ENCODE measurements at places on chromosomes 7 and 10. TPM values are rescaled to one million over a fixed set of nuclear protein-coding genes. Genes with fewer than 3 reads are reported as not detected.
A peak's percentile ranks its signal among the peaks of the same experiment; 100 is the strongest.

- peaks cover 32% of the 10 kb centered on the region for H3K4me1 ChIP-seq
- no peak overlapping the region for H3K27ac ChIP-seq
- H3K4me3 ChIP-seq: no peak overlapping the region
- no peak for DNase-seq
Measured at GRCh38 chr10:12589791-12590190, 240.4 kb downstream of the CAMK1D start.

- no peak for DNase-seq
- H3K36me3 ChIP-seq: no peaks in the 10 kb centered on the region
- no peak overlapping the region for H3K27ac ChIP-seq
- no peaks in the 10 kb centered on the region for H3K27me3 ChIP-seq
Measured at GRCh38 chr10:44366941-44367630, 17.8 kb downstream of the CXCL12 start.

DNA sequence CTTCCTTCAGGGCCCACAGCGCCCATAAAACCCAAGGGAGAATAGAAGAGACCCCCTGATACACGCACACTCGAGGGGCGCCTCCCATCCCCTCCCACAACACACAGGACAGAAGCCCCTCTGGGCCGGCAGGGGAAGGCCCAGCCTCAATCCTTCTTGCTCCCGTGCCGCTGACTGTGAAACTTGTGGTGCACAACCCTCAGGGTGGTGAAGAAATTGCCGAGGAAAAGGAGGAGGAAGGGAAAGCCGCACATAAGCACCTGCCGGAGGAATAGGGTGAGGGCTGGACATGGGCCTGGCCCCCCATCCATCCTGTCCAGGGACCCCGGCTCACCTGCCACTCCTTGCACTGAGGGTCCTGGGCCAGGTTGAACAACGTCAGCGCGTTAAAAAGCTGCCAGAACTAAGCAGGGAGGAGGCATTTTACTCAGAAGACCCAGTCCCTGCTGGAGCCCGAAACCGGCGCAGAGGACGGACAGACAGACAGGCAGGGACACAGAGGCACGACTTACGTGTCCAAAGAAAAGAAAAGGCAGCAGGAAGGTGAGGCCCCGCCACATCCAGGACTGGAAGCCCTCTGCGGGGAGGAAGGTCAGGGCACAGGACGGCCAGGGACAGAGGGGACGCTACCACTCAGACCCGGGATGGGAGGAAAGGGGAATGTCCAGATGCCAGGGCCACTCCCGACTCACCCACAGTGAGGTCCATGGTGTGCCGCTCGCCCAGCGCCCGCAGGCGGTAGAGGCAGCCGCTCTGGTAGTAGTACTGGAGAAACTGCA lies 7.2 kb downstream of the TMEM120A start:
- no peak for DNase-seq
- H3K27me3 ChIP-seq: no peaks in the 10 kb centered on the region
- H3K4me1 ChIP-seq: no peaks in the 10 kb centered on the region
- H3K27ac ChIP-seq: no peak overlapping the region

- peaks cover 13% of the 10 kb centered on the region for H3K4me1 ChIP-seq
- peak; percentile 40 for DNase-seq
- no peak overlapping the region for H3K27ac ChIP-seq
- H3K36me3 ChIP-seq: no peaks in the 10 kb centered on the region
Measured at GRCh38 chr10:80589726-80590373, 52.1 kb downstream of the SH2D4B start.

DNA sequence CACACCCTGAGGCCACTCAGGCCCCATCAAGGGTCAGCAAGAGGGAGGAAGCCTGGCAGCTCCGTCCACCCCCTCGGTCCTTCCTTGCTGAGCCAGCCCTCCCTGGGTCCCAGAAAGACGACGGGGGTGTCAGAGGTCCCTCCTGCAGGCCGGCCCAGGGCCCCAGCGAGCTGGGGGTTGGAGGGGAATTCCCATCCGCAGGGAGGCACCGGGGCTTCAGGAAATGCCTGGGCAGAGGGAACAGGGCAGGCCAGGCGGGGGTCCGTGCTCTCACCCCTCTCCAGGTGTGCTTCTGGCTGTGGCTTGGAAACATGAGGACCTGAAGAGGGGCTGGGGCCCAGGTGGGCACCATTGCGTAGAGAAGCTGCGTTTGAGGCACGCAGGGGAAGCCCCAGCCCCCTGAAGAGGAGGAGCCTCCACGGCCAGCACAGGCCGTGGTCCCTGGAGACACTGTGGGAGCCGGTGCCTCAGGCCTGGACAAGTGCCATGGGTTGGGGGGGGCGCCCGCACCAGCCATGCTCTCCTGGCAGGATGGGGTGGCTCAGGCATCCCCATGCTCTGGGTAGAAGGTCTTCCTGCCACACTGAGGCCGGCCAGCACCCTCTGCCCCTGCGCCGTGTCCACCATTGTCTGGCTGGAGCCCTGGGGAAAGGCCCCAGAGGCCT lies 66.7 kb downstream of the PDGFA start:
- DNase-seq: no peak
- peaks cover 3% of the 10 kb centered on the region for H3K4me1 ChIP-seq

DNA sequence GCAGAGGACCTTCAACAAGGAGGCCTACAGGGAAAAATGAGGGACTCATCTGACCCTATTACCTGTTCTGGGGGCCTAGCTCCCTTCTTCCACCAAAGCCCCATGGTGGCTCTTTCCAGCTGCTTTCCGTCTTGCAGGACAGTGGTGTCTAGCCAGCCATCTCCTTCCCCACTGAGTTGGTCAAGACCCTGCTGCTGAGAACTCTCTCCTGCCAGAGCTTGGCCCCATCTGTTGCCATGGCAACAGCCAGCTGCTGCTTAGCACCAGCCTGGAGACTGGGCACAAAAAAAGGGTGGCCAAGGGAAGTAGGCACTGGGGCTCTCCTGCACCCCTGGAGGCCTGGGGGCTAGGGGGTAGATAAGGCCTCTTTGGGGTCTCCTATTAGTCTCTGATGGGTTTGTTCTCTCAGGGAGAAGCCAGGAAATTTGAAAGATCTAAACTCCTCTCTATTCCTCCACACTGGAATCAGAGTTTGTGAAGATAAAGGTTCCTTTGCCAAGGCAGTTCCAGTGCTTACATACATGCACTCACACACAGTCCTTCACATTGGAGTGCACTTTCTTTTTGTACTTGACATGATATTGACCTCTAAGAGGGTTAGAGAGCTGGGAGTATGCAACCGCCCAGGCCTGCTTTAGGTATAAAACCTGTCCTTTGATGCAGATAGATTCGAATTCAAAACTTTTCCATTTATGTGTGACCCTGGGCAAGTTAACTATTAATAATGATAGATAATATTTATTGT lies 15.8 kb downstream of the TSPAN33 start:
- H3K27ac ChIP-seq: no peak overlapping the region
- no peaks in the 10 kb centered on the region for H3K27me3 ChIP-seq
- no peak overlapping the region for H3K4me3 ChIP-seq

- no peak overlapping the region for H3K27ac ChIP-seq
- H3K27me3 ChIP-seq: no peaks in the 10 kb centered on the region
- no peaks in the 10 kb centered on the region for H3K4me1 ChIP-seq
- H3K36me3 ChIP-seq: no peaks in the 10 kb centered on the region
- no peak overlapping the region for H3K4me3 ChIP-seq
- DNase-seq: no peak
Measured at GRCh38 chr7:34036051-34036920, 130.9 kb downstream of the BMPER start.

DNA sequence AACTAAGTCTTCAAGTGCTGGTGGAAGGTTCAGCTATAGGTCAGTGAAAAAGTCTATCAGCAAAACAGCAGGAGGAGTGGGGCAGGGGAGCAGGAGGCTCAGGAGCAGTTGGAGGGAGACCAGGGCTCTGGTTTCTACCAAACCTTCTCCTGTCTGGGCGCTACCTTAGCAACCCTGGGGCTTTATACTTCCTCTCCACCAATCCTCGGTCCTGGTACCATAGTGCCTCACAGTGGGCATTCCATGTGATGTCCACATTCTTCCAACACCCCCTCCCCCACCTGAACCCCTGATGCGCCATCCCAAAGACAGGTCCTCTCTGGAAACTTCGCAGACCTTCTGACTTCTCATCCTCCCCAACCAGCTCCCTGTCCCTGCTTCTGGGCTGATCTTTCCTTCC lies 25.3 kb upstream of the ACSM6 start:
- H3K27ac ChIP-seq: no peak overlapping the region
- no peaks in the 10 kb centered on the region for H3K4me1 ChIP-seq
- H3K27me3 ChIP-seq: no peaks in the 10 kb centered on the region
- no peak overlapping the region for H3K4me3 ChIP-seq
- no peaks in the 10 kb centered on the region for H3K36me3 ChIP-seq
- no peak for DNase-seq

DNA sequence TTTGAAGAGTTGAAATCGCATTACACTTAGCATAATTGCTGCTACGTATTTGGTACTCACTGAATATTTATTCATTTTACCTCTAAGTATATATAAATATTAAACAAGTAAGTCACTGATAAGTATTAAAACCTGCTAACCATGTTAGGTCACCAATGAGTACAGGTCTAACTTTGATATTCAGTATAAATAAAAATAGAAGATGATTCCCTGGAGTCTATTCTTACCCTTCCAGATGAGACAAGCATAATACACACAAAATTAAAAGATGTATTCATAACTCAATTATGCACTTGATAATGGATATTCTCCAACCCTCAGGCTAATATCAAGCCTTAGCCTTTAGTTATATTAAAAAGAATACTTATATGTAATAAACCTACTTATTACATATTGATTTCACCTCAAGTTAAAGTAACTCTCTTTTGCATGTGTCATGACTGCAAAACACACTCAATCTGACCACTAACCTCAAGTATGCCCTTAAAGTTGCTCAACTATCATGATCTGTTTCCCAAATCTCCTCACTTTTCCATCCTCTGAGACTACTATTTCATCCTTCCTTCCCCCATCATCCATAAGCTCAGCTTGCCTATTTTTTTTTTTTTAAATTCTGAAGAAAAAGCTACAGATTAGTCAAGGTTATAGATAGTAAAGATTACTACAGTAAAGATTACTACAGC lies 46.8 kb downstream of the IPMK start:
- H3K36me3 ChIP-seq: peaks cover 5% of the 10 kb centered on the region
- DNase-seq: no peak
- no peaks in the 10 kb centered on the region for H3K27me3 ChIP-seq

DNA sequence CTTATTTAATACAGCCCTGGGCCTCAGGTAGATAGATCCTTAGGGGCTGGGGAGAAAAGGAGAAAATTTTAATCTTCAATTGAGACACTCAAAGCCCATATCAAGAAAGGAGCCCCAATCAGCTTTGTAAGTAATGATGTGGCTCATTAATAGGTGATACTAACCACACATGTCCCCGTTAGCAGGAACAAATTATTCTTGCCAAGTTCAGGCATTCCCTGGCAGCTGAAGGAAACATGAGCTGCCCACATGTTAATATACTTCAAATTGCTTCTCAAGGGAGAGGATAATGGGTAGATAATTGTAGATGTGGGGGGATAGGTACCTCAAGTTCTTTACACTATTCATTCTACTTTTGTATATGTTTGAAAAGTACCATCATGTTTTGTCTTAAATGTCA lies 14.5 kb downstream of the IFIT5 start:
- H3K27ac ChIP-seq: no peak overlapping the region
- no peaks in the 10 kb centered on the region for H3K36me3 ChIP-seq
- H3K4me1 ChIP-seq: no peaks in the 10 kb centered on the region
- DNase-seq: no peak
- no peaks in the 10 kb centered on the region for H3K27me3 ChIP-seq
- H3K4me3 ChIP-seq: no peak overlapping the region

DNA sequence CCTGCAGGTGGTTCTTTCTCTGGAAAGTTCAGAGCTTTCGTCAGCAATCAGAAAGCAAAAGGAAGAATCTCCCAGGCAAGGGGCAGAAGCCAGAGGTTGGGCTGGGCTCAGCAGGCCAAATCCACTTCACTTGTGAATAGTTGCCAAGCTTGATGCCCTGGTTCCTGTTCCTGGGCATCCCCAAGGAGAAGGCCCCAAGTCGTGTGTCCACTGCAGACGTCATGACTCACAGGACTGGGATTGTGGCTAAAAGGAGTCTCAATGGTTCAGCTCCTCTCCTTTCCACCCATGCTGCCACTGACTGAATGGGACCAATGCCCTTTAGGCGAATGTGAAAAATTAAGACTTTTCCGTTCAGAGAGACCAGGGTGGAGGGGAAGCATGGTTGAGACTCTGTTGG lies 38.6 kb upstream of the TRIM8 start:
- H3K4me1 ChIP-seq: no peaks in the 10 kb centered on the region
- H3K36me3 ChIP-seq: peaks cover 28% of the 10 kb centered on the region
- no peak for DNase-seq
- H3K27ac ChIP-seq: no peak overlapping the region
- no peak overlapping the region for H3K4me3 ChIP-seq

- no peaks in the 10 kb centered on the region for H3K36me3 ChIP-seq
- H3K27me3 ChIP-seq: peaks cover 9% of the 10 kb centered on the region
- no peak overlapping the region for H3K27ac ChIP-seq
- H3K4me3 ChIP-seq: no peak overlapping the region
Measured at GRCh38 chr10:78405736-78406135, 372.1 kb downstream of the RPS24 start.

- no peak for DNase-seq
- H3K4me3 ChIP-seq: no peak overlapping the region
- H3K27me3 ChIP-seq: no peaks in the 10 kb centered on the region
- no peaks in the 10 kb centered on the region for H3K36me3 ChIP-seq
- H3K27ac ChIP-seq: no peak overlapping the region
Measured at GRCh38 chr10:82377608-82378007, 502.6 kb downstream of the NRG3 start.

GRCh38 chr10:11177381-11177780 lies 159.7 kb downstream of the CELF2 start:
- no peaks in the 10 kb centered on the region for H3K36me3 ChIP-seq
- peaks cover 100% of the 10 kb centered on the region for H3K4me1 ChIP-seq
- no peak overlapping the region for H3K4me3 ChIP-seq
- DNase-seq: no peak
- peak overlapping the region; percentile 63 for H3K27ac ChIP-seq

DNA sequence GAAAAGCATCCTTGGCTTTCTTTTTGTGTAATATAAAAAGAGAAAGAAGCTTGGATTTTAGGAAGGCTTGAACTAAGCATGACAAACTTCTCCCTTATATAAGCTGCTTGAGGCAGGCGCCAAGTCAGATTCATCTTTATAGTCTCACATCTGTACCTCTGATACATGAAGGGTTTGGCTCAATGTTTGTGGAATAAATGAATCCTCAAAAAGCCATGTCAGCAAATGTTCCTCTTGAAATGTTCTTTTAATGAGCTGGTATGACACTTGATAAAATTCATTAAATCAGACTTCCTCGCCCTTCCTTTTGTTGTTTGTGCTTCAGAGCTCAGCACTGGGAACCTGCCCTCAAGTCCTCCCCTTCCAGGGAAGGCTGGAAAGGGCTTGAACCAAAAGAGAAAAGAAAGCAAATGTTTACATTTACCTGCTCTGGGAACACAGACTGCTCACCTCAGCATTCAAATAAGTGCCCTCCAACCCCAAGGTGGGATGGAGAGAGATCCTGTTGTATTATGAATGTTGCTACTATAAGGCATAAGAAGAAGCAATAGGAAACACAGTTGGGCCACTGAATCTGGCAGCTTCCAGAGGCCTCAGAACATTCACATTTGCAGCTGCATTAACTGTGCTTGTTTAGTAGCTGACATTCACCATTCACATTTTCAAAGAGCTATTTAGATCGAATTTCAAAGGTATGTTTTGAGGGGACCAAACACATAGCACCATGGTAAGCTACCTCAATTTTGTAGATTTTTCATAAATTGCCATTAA lies 212.6 kb downstream of the CACNA2D1 start:
- no peaks in the 10 kb centered on the region for H3K27me3 ChIP-seq
- H3K4me3 ChIP-seq: no peak overlapping the region
- no peaks in the 10 kb centered on the region for H3K36me3 ChIP-seq
- H3K4me1 ChIP-seq: no peaks in the 10 kb centered on the region
- H3K27ac ChIP-seq: no peak overlapping the region

Gene IFIT1B
- total RNA-seq: not detected

Gene RTKN2
- 0.53 TPM for total RNA-seq

Gene SCART1
- total RNA-seq: 7.3 TPM

Gene ANKRD7
- 0.61 TPM for total RNA-seq

Gene C7orf57
- not detected for total RNA-seq

Gene CHN2
- total RNA-seq: 0.86 TPM

Measured in B cell (primary cell).